Left forelimb (tissue), 1 donor: ENCODE measurements at places on chromosomes 16 and 17.

GRCh38 chr17:29390851-29391631 lies 878 bp downstream of the TAOK1 start:
- DNase-seq = peak; percentile 68

DNA sequence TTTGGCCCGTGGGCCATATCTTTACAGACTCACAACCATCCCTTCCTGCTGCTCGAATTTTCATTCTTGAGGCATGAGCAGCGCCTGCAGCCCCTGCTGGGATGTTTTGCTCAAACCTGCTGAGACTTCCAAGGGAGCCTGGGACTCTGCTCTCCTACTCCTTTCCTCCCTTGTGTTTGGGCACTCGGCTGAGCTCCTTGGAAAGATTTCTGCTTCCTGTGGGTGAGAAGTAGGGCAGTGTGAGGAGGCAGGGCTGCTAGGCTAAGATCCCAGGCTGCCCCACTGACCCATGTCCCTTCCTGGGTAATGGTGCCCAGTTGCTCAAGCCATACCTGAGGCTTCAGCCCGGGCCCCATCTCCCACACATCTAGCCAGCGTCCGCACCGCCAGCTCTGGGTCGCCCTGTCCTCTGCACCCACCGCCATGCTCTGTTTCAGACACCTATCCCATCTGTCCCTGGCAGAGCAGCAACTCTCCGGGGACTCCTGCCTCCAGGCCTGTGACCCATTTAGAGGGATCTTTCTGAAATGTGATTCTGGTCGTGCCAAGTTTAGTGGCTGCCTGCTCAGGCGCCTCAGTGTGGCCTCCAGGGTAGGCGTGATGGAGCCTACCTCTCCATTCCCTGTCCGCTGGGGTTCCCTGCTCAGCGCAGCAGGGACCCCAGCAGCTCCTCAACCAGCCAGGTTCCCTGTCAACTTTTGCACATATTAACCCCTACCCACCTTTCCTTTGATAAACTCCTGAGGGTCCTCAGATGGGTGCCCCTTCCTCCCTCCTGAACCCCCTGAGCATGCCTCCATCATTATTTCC lies 190.1 kb downstream of the CCDC182 start:
- DNase-seq = no peak

GRCh38 chr17:77722366-77722765 lies 236.1 kb upstream of the TNRC6C start:
- no peak for DNase-seq

- no peak for DNase-seq
Measured at GRCh38 chr16:1472974-1473373, 1.9 kb downstream of the CLCN7 start.

DNA sequence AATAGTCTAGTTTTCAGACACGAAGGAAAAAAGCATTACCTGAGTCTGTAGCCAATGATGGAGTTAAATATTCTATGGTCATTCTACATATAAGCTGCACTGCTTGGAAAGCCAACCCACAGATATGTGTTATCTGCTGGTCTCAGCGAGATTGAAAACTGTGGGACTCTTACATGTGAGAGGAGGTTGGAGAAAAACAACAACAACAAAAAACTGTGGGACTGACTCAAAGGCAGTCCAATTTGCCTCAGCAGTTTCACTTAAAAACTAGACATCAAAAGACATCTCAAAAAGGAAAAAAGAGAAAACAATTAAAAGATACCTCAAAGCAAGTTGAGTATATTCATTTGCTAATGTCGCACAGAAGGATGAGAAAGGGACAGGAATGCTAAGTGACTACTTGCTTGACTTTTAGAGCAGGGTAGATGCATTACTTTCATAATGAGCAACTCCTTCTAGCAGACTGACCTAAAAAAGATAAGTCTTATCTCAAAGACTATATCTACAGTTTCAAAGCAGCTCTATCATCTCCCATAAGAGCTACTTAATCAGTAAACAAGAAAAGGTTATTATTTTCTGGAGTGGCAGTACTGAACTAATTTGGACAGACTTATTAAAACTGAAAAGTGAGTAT lies 35.5 kb upstream of the ITGA2B start:
- DNase-seq = no peak

GRCh38 chr17:62572888-62573401 lies 54.5 kb upstream of the MRC2 start:
- DNase-seq = no peak

DNA sequence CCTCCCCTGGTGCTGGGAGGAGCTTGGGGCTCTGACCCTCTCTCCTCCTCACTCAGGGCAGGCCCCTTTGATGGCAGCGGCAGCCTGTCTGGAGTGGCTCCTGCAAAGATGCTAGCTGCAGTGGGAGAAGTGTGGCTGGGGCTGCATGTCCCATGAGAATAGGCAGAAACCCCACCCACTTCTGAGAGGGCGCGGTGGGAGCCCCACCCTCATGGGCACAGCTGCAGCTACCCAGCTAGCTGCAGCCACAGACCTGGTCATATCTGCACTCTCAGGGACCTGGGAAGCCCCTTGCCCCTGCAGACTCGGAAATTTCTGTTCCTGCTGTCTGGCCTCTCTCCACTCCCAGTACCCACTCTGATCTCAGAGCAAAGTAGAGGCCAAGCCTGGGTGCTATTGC lies 72.2 kb upstream of the BRD7 start:
- DNase-seq = peak; percentile 4

- DNase-seq = no peak
Measured at GRCh38 chr17:72624652-72625051, 467.8 kb downstream of the SLC39A11 start.

- no peak for DNase-seq
Measured at GRCh38 chr17:4733073-4733531, 1.9 kb downstream of the MED11 start.

DNA sequence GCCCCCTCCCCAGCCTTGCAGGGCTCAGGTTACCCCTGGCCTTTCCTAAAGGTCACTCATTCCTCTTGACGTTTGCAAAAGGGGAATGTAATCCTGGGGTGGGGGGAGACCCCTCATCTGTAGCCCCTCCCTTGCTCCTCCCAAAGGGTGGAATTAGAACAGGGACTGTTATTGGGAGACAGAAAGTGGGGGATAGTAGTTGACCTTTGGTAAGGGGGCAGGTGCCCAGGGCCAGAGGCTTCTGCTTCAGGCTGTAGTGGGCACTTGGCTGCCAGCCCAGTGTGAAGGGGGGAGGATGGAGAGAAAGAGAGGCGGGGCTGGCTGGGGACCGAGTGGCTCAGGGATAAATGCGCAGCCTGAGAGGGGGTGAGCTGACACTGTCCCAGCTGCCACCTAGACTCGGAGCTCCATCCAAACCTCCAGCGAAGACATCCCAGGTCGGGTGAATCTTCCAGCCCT lies at the start of gene ENO3:
ENO3 (plus strand) TSS at position 374 of the 459 bp plus-strand sequence. CDS start 711 bp downstream, outside the sequence.
- DNase-seq = no peak

GRCh38 chr16:72467157-72467759 lies 295.3 kb upstream of the PMFBP1 start:
- DNase-seq = no peak

DNA sequence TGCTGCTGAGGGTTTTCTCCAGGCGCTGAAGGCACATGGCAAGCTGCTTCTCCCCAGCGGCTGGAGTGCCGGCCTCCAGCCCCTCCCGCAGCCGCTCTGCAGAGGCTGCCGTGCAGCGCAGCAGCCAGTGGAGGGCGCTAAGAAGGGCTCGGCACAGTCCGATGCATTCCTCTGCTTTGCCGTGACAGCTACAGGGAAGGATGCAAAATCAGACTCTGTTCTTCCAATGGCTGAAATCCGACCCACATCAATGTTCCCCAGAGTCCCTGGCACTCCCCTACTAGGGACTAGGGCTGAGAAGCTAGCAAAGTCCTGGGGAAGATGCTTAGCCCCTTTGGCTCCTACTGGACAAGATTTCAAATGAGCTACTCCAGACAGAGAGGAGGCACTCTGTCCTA lies 19.0 kb downstream of the MED24 start:
- no peak for DNase-seq

DNA sequence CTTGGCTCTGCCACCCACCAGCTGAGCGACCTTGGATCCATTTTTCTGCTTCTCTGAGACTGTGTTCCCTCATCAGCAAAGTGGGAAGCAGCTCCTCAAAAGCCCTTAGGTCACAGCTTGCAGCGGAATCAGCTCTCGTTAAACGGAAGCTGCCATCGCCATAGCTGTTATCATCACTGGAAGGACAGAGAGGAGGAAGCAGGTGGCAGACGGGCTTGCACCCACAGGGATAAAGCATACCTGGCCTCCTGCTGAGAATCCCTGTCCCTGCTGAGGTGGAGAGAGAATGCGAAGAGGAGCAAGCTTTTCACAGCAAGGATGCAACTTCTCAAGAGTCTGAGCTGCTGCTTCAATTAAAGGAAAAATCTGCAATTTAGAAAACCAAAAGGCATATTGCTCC lies 106.6 kb downstream of the CLEC16A start:
- peak; percentile 20 for DNase-seq

- DNase-seq = no peak
Measured at GRCh38 chr17:27299384-27300049, 5.6 kb downstream of the WSB1 start.

GRCh38 chr16:65994291-65994690 lies 372.2 kb upstream of the CDH5 start:
- no peak for DNase-seq

DNA sequence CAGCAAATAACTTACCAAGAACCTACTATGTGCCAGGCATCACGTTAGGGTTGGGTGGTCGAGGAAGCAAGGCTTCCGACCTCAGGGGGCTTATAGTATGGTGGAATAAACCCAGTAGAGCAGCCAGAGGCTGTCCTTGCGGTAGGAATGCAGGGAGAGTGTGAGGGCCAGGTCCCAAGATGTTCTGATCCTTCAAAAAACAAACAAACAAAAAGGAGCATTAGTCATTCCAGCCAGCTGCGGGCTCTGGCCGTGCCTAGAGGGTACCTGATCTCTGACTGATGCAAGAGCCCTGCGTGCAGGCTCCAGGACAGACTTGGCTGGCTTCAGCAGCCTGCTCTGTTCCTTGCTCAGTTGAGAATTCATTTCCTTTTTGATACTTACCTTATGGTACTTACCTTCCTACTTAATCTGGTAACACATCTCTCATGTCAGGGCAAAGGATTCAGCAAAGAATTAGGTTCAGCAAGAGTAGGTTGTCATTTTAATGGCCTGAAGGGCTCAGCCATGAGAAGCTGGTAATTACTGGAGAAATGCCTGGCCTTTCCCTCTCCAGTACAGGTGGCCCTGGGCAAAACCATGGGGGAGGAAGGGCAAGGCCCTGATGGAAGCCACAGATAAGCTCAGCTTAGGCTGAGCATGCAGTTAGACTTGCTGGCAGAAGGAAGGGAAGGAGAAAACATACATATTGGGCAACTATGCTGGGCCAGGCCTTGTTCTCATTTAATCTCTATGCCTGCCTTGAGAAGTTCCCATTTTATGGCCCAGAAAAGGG lies 18.4 kb downstream of the CYB5D2 start:
- no peak for DNase-seq

- peak; percentile 33 for DNase-seq
Measured at GRCh38 chr16:48608871-48609651, 919 bp downstream of the N4BP1 start.

- no peak for DNase-seq
Measured at GRCh38 chr17:38602453-38602852, 3.3 kb downstream of the SRCIN1 start.

- DNase-seq = no peak
Measured at GRCh38 chr17:72730077-72730476, 362.4 kb downstream of the SLC39A11 start.

- no peak for DNase-seq
Measured at GRCh38 chr16:57021757-57022156, 32.4 kb downstream of the NLRC5 start.

- no peak for DNase-seq
Measured at GRCh38 chr16:51733181-51733580, 582.1 kb upstream of the SALL1 start.

DNA sequence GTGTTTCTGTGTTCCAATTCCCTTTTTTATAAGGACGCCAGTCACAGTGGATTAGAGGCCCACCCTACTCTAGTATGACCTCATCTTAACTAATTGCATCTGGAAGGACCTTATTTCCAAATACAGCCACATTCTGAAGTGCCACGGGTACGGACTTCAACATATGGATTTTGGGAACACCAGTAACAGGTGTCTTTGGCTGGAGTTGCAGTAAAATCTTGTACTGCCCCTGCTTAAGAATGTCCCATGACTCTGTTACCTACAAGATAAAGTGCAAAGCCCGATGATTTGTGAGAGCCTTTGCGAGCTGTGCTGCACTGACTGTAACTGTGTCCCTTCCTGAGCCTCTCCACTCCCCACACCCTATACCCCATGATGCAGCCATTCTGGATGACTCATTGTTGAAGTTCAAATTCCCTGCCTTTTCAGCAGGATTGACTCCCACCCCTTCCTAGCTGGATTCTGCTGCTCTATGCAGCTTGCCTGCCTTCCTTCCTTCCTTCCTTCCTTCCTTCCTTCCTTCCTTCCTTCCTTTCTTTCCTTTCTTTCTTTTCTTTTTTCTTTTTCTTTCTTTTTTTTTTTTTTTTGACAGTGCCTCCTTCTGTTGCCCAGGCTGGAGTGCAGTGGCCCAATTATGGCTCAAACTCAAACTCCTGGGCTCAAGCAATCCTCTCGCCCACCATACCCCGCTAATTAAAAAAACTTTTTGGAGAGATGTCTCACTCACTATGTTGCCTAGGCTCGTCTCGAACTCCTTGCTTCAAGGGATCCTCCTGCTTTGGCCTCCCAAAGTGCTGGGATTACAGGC lies 2.1 kb downstream of the HCRT start:
- no peak for DNase-seq

DNA sequence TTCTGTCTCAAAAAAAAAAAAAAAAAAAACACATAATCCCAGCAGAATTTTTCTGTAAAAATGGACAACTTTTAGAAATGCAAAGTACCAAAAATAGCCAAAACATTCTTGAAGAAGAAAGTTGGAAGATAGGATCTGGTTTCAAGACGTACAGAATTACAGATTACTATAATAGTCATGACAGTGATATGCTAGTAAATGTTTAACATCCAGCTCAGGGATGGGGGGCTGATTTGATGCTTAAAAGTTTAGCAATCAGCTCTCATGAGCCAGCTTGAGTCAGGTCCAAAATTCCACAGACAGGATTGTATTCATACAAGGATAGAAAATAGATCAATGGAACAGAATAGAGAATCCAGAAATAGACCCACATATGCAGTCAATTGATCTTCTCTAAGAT lies 100.5 kb downstream of the CYB561 start:
- DNase-seq = no peak

- DNase-seq = no peak
Measured at GRCh38 chr16:84527532-84528269, 23.2 kb upstream of the MEAK7 start.
